HT-29 (cell line): ENCODE measurements at places on chromosomes 3 and 15.
A peak's percentile ranks its signal among the peaks of the same experiment; 100 is the strongest.

- DNase-seq: no peak
These were observed 43.0 kb downstream of the RAB8B start for GRCh38 chr15:63232405-63232804.

- no peak for DNase-seq
These were observed 651.7 kb upstream of the CCDC54 start for GRCh38 chr3:106725566-106725965.

- no peak for DNase-seq
These were observed 10.6 kb downstream of the PLA2G4B start for GRCh38 chr15:41849204-41849603.

- no peak for DNase-seq
These were observed 841.4 kb downstream of the NSUN3 start for GRCh38 chr3:94904156-94904674.

DNA sequence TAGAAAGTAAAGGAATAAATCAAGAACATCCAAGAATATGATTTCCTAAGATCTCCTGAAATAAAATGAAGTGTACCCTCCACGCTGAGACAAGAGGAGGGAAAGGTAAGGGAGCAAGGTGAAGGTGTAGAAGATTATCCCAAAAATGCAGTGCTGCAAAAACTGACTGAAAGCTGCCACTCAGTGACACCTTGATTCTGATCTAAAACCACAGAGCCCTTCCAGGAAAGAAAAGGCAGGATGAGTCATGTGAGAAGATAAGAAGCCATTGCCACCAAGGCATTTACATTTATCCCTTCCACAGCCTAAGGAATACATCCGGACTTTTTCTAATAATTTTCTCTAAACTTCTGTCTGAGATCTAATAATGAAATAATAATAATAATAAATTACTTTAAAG, 49.9 kb downstream of the IGSF11 start:
- no peak for DNase-seq

DNA sequence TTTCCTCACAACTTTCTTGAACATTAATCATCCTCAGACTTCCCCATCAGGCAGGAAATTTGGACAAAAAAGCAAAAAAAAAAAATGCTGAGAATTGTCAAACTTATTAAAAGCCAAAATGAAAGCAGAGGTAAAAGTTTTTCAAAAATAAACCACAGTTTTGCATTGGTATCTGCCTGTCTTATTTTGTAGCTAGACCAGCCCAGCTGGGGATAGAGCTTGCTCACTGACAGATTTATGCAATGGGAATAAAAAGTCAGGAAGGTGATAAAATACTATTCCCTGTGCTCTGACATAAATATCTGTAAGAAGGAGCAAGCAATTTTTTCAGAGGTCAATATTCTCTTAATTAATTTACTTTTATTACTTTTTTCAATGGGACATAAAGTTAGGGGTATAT, 1006.7 kb upstream of the ALCAM start:
- no peak for DNase-seq

GRCh38 chr3:71436337-71436736, 147.2 kb downstream of the FOXP1 start:
- no peak for DNase-seq

- no peak for DNase-seq
These were observed 44.1 kb downstream of the KLHL25 start for GRCh38 chr15:85750319-85751290.

DNA sequence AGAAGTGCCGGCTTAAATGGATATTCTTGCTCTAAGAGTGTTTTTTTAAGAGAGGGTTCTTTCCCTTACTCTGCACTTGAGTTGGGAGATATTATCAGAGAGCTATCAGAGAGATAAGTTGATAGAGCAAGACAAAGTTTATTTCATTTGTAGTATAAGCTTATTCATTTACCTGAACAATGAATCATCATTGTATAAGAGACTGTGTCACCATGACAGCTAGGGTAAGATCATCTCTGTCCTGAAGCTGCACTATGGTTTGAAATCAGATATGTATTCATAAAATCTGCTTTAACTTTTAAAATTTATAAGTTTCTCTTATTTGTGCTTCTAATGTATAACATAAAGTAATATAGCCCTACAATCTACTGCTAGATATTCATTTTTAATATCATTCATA, 128.1 kb upstream of the ARL6 start:
- no peak for DNase-seq

DNA sequence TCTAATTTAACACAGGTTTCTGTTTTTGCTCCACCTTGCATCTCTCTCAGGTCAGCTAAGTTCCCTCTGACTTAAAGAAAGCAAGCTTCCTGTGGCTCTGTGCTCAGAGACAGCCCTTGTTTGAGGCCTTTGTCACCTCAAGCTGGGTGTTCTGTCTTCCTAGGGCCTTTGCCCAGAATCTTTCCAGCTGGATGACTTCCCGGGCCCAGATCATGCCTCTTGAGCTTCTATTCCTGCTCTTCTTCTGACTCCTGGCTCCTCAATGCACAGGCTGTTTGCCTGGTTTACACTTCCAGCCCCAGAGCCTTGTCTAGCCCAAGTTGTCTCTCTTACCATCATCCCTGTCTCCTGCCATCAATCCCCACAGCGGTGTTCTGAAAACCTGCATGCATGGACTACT, 300.6 kb downstream of the VPS13C start:
- no peak for DNase-seq

- peak; percentile 55 for DNase-seq
These were observed 1264.3 kb upstream of the ALCAM start for GRCh38 chr3:104102386-104102785.

- DNase-seq: no peak
These were observed 43.4 kb downstream of the HLTF start for GRCh38 chr3:149042789-149043386.

DNA sequence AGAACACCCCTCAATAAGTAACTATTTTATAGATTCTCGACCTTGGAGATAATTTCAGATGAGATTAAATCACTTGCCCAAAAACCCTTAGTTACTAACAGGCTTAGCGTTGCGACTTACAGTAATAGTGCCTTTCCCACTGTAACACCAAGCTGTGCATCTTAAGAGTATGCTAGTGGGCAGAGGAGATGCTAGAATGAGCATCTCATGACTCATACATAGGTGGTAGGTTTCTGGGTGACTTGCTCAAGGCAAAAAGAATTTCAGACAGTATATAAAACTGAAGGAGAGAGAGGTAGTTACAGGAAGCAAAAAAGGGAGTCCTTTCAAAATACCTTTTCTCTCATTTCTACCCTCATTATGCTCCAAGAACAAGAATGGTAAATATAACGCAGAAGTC, 3.9 kb downstream of the KATNBL1 start:
- no peak for DNase-seq

DNA sequence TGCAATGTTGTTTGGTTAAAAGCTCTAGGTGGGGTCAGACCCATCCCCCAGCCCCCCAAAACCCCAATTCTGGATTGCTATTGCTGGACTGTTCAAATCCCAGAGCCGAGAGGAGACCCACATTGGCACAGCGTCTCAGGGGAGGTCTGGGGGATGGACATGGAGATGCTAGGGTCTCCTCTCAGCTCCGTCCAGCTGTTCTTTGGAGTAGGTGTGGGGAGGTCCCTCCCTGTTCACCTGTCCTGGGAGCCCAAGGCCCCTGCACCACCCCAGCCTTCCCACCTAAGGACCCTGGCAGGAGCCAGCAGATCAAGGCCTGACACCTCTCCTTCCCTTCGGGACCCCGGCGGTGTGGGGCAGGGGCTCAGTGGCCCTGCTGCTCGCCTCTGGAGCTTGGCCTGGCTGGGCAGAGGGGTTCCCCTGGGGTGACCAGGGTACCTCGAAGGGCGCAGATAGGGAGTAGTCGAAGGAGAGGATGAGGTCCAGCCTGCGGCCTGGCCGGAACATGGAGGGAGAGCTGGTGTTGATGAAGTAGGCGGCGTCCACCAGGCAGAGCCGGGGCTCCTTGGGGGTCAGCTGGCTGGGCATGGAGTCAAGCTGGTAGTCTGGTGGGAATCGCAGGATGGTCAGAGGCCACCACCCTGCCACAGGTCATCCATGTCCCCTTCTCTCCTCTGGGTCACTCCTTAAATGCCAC, 23.9 kb downstream of the PLA2G4D start:
- DNase-seq: no peak

- no peak for DNase-seq
These were observed 594 bp downstream of the CRELD1 start for GRCh38 chr3:9934235-9934621.

- no peak for DNase-seq
These were observed 323.5 kb downstream of the ULK4 start for GRCh38 chr3:41638381-41638780.

GRCh38 chr3:73601011-73601410, 23.7 kb downstream of the PDZRN3 start:
- DNase-seq: no peak

GRCh38 chr15:66390678-66391077, 4.0 kb downstream of the MAP2K1 start:
- DNase-seq: peak; percentile 3

- DNase-seq: no peak
These were observed 55.0 kb downstream of the ATP2C1 start for GRCh38 chr3:130948929-130949328.

- DNase-seq: no peak
These were observed 25.6 kb upstream of the VPS8 start for GRCh38 chr3:184786280-184786941.

DNA sequence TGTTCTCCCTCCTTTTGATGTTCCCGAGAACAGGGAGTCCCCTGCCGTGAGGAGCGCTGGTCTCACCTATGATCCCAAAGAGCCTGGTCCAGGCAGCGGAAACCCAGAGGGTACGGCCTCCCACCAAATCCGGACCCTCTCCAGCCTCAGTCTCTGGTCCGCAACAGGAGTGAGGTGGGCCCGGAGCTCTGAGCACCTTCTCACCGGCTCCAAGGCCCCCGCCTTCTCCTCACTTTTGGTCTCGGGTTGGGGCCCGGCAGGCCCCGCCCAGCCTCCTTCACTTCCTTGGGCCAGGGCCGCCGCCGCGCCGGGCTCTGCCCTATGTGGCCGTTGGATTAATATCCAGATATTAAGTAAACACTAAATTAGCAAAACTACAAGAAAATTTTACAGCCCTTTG, 5.7 kb upstream of the SKOR1 start:
- DNase-seq: no peak

DNA sequence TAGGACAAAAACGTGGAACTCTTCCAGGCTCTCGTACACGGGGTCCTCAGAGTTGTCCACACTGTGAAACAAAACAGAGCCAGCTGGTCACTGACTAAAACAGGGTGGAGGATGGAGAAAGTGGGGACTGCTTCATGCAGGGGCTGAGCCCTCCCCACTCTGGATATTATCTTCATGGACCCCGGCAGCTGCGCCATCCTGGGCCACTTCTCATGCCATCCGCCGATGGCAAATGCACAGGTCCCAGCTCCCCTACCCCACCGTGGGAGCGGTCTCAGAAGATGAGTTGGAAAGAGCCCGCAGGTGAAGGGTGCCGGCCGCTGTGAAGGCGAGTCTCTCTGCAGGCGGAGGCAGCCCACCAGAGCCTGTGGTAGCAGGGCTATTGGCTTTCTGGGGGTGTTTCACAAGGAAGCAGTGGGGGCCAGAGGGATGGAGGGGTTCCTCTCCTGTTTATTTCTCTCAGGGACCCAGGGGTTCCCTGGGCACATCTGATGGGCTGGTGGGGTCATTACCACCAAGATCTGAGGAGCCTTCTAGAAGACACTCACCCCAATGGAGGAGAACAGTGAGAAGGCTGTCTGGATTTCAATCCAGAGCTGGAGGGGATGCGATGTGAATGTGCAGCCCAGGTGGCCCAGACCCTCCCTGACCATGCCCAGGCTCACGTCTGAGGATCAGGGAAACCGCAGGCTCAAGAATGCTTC, 177.3 kb downstream of the KLF13 start:
- DNase-seq: no peak

- DNase-seq: peak; percentile 74
These were observed 33.7 kb downstream of the RORA start for GRCh38 chr15:61195116-61196002.

- DNase-seq: peak; percentile 34
These were observed 110.8 kb downstream of the ADCY5 start for GRCh38 chr3:123337948-123338619.

- no peak for DNase-seq
These were observed 28.9 kb downstream of the CFAP91 start for GRCh38 chr3:119731560-119732343.

DNA sequence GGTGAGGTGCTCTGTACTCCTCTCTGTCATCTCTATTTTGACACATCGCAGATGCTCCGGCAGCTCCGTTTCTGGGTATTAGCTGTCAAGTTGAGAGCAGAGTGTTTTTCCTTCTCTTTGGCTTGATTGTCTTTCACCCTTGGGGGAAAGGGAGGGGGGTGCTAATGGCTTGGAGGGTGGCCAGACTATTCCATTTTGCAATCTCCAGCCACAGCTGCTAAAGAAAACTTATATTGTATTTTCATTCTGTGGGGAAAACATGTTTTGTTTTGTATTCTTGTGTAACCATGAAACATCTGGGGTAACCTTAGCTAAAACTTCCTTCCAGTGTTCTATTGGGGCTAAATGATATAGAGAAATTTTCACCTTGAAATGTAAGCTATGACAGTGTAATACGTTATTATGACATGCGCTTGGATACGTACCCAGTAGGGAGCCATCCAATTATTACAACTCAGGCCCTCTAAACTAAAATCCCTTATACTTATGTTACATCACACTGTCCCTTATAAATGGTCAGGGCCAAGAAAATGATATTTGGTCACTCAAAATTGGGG, 14.0 kb upstream of the LARP6 start:
- DNase-seq: no peak

GRCh38 chr3:31472479-31473390, 60.0 kb upstream of the STT3B start:
- no peak for DNase-seq

GRCh38 chr3:51955175-51955892, at the start of gene GPR62:
TSS of gene GPR62 (plus strand) at chr3:51955381. CDS start at chr3:51955653, 272 bp downstream.
- no peak for DNase-seq

DNA sequence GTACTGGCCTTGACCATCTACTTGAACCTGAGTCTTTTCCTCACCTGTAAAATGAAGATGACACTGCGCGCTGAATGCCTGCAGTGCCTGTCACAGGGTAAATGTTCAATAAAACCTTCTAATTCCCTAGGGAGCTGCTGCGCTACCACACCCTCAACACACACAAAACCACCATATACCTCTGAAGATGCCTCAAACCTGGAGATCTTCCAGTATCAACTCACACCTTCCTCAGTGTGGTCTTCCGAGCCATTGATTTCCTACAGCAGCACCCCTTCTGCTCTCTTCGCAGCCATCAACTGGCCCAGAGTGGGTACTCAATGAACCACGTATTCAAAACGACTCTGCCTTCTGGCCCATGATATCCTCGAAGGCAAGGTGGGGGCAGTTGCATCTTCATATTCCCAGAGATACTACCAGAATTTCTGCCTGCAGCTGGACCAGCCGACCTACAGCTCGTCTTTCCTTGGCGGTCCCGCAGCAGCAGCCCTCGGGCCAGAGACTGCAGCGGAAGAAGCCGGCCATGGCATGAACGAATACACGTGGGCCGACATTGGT, 695 bp downstream of the RPL32 start:
- DNase-seq: peak; percentile 12
